Stimulated activated CD4-positive, alpha-beta T cell treated with anti-CD3 and anti-CD28 coated beads, Interleukin-1b, Interleukin-23, amount 100 ng/mL, for 1 hour (primary cell): ENCODE measurements at places on chromosomes 3 and 15.

GRCh38 chr15:91369823-91370222 is 269.8 kb downstream of the SV2B start:
- no peak for DNase-seq

GRCh38 chr3:123089611-123090331 is 22.9 kb downstream of the PDIA5 start:
- DNase-seq = no peak

DNA sequence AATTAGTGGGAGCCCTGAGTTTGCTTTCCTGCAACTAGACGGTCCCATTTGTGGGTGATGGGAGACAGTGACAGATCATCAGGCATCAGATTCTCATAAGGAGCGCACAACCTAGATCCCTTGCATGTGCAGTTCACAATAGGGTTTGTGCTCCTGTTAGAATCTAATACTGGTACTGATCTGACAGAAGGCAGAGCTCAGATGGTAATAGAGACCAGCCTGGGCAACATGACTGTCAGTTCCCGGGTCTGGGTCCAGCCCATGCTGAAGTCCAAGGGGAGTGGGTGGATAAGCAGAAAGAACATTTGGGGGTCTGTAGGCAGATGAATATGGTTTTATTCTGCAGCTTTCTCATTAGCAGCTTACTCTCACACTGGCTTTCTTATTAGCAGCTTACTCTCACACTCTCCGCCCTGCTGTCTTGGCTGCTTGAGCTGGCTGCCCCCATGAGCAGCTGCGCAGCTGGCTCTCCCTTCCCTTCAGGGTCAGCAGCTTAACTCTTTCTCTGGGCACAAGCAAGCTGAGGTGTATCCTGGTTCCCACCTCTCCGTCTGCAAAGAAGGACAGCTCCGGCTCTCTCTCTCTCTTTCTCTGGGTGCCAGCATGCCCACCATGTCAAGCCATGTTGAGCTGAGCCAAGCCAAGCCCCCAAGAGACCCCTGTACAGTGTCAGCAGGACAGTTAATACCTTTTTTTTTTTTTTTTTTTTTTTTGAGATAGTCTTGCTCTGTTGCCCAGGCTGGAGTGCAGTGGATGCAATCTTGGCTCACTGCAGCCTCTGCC is 46.5 kb downstream of the KLHDC8B start:
- no peak for DNase-seq

DNA sequence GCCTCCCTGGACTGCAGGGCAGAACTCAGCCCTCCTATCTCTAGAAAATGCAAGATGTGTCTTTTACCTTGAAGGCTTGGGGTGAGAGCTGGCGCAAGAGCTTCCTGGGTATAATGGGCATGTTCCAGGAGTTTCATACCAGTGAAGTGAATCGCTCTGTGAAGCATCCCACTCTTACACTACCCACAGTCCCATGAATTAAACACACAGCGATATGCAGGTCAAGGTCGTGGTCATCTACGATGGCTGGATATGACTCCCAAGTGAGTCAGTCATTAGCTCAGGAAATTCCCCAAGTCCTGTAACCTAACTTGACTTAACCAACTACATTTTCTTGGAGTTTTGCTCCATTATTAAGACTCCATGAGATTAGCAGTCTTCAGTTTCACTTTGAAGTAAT is 439.7 kb downstream of the NTRK3 start:
- DNase-seq = no peak

GRCh38 chr3:82743196-82743595 is 981.8 kb upstream of the GBE1 start:
- DNase-seq = no peak

GRCh38 chr3:166889241-166889640 is 490.9 kb downstream of the ZBBX start:
- no peak for DNase-seq

DNA sequence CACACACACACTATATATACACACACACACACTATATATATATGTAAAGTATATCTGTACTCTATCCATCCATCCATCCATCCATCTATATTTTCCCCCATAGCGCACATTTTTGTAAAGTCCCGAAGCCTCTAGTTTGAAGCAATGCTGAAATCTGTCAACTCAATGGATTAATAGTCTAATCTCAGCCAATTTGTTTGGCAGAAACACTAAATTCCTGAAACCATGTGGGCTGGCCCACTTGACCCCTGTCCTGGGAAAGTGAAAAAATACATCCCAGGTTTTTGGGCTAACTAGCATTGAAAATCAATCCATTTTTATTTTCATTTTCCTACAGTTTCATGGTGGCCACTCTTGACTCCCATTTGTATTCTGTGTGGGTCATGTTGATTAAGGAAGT is 166.7 kb downstream of the SLCO3A1 start:
- DNase-seq = no peak

DNA sequence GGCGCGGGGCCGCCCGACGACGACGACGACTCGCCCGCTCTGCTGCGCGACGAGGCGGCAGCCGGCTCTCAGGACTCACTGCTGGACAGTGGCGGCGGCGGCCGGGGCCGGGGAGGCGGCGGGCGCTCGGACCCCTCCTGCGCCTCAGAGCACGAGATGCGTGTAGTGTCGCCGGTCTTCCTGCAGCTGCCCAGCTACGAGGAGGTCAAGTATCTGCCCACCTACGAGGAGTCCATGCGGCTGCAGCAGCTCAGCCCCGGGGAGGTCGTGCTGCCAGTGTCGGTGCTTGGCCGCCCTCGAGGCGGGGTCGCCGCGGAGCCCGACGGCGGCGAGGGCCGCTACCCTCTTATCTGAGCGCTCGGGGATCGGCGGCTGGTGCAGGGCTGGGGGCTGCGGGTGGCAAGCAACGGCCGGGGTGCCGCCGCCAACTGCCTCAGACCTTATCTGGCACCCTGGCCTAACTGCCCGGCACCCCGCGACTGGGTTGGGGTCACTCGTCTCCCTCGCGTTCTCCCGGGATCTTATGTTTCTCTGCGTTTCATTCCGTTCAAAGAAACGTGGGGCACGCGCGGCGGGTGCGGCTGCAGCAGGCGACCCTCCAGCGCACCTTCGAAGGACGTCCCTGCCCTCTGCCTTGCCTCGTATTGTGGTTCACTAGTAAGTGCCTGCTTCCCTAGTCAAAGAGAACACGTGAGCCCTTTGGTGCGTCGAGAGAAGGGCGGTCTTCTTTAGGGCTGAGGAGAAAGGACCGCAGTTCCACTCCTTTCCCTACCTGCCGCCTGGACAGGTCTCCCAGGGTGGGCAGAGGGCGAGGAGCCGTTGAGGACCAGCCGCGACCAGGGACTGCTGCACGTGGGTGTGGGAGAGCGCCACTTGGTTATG is 1.0 kb downstream of the C3orf80 start:
- no peak for DNase-seq

GRCh38 chr15:60626051-60626450 is 147.1 kb upstream of the ICE2 start:
- DNase-seq = no peak

- no peak for DNase-seq
Observed at GRCh38 chr3:107861904-107862303, 228.9 kb downstream of the CD47 start.

DNA sequence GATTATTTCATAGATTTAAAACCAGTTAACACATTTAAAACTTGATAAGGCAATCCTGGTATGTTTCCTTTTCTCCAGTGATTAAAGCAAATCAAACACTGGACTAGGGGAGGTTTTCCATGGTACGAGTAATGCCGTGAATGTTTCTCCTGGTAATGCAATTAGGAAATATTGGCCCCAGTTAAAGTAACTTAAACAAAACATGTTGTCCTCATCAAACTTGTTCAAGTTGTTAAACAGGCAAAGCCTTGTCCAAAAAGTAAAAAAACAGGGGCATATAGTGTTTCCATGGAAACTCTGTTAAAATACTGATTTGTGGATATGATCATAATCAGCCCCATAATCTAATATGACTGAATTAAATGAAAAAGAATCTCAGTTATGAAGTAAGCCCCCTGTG is 13.1 kb upstream of the LRTM1 start:
- DNase-seq = no peak
